CD4-positive, alpha-beta T cell (primary cell): ENCODE measurements at places on chromosomes 16 and 17. TPM values are rescaled to one million over a fixed set of nuclear protein-coding genes. Genes with fewer than 3 reads are reported as not detected.

GRCh38 chr17:83203073-83203471, 123.7 kb downstream of the METRNL start:
- no peaks in the 10 kb centered on the region for H3K27me3 ChIP-seq
- no peak overlapping the region for H3K27ac ChIP-seq
- no peak for DNase-seq
- H3K4me3 ChIP-seq = no peak overlapping the region
- no peaks in the 10 kb centered on the region for H3K36me3 ChIP-seq
- peaks cover 56% of the 10 kb centered on the region for H3K4me1 ChIP-seq

GRCh38 chr16:9122969-9123368, 31.5 kb downstream of the HAPSTR1 start:
- peaks cover 55% of the 10 kb centered on the region for H3K36me3 ChIP-seq
- no peak overlapping the region for H3K27ac ChIP-seq
- no peaks in the 10 kb centered on the region for H3K27me3 ChIP-seq
- no peak for DNase-seq
- peaks cover 36% of the 10 kb centered on the region for H3K4me1 ChIP-seq
- H3K4me3 ChIP-seq = no peak overlapping the region

DNA sequence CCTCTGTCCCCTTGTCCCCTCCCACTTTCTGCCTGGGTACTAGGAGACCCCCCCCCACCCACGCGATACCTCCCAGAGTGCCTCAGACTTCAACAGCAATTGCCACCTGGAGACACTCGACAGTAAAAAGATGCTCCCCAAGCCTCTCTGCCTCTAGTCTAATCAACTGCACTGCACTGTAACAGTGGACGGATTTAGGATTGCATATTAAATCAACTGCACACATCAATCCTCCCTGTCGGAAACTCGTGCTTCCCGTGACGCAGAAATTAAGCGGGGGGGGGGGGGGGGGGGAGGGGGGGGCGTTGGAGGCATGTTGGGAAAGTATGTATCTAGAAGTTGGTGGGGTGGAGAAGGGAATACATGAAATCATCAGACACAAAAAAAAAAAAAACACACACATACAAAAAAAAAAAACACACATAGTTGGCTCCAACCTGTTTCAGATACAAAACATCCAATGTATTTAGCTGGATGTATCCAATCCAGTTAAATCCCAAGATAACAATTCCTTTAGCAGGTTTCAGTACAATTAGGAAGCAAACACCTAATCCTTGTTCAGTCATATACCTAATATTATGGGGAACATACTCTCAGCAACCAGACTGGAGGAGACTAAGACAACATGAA, 29.7 kb downstream of the FAM222B start:
- no peak for DNase-seq
- peak overlapping the region; percentile 78 for H3K4me3 ChIP-seq
- no peaks in the 10 kb centered on the region for H3K27me3 ChIP-seq

- peaks cover 10% of the 10 kb centered on the region for H3K4me1 ChIP-seq
- no peak overlapping the region for H3K4me3 ChIP-seq
- H3K27ac ChIP-seq = no peak overlapping the region
- no peaks in the 10 kb centered on the region for H3K36me3 ChIP-seq
- no peak for DNase-seq
- no peaks in the 10 kb centered on the region for H3K27me3 ChIP-seq
Measured at GRCh38 chr17:28865946-28866752, 11.3 kb downstream of the ERAL1 start.

DNA sequence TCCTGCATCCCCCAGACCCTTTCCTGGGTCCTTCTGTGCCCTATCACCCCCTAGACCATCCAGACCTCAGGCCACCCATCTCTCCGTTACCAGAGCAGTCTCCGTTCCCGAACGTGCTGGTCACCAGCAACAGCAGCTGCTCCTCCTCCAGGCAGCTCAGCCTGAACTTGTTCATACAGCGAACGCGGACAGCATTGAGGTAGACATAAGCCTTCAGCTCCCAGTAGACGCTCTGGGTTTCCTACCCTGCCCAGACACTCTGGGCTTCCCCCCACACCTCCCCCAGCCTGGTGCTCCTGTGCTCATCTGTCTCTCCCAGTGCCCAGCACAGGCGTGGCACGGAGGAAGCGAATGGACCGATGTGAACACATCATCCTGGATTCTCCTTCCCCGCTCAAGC, 41.6 kb upstream of the RNFT1 start:
- no peak overlapping the region for H3K4me3 ChIP-seq
- H3K27me3 ChIP-seq = no peaks in the 10 kb centered on the region
- DNase-seq = no peak

DNA sequence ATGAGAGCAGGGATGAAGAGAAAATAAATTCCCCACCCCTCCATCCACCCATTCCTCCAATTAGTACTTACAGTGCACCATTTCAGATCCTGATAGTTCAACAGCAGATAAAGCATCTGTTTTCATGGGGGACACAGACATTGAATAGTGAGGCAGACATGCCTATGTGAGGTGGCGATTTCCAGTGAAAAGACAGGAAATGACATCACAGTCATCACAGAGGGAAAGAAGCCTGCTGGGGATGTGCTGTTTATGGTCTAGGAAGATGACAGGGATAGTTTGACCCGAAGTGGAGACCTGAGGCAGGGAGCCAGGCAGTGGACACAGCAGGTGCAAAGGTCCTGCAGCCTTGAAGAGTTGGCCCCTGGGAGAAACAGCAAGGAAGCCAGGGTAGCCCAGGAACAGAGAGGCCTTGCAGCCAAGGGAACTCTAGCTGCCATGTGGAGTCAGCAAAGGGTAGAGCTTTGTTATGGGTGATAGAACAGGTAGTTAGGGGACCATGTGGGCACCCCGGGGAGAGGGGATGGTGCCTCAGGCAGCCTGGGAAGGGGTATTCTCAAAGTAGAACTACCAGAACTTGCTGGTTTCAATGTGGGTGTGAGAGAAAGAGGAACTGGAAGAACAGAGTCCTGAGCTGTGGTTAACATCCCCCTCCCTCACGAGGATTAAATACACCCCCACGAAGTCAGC, 256.6 kb downstream of the CPPED1 start:
- peaks cover 30% of the 10 kb centered on the region for H3K4me1 ChIP-seq
- DNase-seq = no peak
- no peak overlapping the region for H3K27ac ChIP-seq

DNA sequence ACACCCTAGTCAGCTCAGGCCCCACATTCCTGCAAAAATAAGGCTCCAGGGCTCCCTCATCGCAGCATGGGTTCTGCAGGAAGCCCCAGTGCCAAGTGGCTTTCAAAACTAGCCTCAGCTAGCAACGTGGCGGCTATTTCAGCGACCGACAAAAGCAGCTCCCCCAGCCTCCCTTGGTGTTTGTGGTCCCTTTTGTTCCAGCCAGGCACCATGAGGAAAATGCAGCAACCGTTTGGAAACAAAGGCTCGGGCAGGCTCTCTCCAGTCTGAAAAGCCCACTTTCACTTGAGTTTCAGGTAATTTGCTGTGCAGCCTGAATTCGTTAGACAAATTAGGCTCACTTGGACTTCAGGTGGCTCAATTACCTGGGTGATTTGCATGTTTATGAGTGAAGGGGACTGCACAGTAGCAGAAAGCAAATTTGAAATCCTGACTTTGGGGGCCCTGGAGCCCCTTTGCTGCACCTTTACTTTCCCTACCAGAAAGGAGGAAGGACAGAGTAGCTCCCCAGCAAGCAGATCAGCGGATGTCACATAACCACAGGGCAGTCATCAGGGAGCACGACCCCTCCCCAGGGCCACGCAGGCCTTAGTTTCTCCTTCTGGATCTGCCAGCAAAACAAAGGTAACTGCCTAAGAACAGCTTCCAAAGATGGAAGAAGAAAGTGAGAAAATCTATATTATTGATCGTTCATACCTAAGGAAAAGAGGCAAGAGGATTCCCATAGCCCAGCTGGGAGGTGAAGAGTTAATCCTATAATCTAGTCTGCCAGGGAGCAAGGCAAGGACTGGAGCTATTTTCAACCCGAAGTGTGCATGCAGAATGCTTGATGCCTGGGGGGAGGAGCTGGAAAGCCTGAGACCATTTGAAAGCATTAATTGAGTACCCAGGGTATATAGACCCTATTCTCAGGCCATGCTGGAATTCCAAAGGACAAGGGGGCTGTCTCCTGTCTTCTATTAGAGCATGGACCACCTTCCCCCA, 143.1 kb upstream of the SDK2 start:
- H3K27ac ChIP-seq = no peak overlapping the region
- no peak for DNase-seq
- H3K4me3 ChIP-seq = no peak overlapping the region
- H3K4me1 ChIP-seq = no peaks in the 10 kb centered on the region
- H3K27me3 ChIP-seq = no peaks in the 10 kb centered on the region

GRCh38 chr17:81234940-81235821, 3.7 kb downstream of the TEPSIN start:
- no peak overlapping the region for H3K4me3 ChIP-seq
- no peak for DNase-seq
- H3K4me1 ChIP-seq = peaks cover 37% of the 10 kb centered on the region
- no peaks in the 10 kb centered on the region for H3K27me3 ChIP-seq
- peaks cover 40% of the 10 kb centered on the region for H3K36me3 ChIP-seq

- DNase-seq = no peak
- no peaks in the 10 kb centered on the region for H3K4me1 ChIP-seq
- no peak overlapping the region for H3K4me3 ChIP-seq
- no peak overlapping the region for H3K27ac ChIP-seq
- no peaks in the 10 kb centered on the region for H3K36me3 ChIP-seq
Measured at GRCh38 chr16:7736138-7736665, 403.6 kb downstream of the RBFOX1 start.

DNA sequence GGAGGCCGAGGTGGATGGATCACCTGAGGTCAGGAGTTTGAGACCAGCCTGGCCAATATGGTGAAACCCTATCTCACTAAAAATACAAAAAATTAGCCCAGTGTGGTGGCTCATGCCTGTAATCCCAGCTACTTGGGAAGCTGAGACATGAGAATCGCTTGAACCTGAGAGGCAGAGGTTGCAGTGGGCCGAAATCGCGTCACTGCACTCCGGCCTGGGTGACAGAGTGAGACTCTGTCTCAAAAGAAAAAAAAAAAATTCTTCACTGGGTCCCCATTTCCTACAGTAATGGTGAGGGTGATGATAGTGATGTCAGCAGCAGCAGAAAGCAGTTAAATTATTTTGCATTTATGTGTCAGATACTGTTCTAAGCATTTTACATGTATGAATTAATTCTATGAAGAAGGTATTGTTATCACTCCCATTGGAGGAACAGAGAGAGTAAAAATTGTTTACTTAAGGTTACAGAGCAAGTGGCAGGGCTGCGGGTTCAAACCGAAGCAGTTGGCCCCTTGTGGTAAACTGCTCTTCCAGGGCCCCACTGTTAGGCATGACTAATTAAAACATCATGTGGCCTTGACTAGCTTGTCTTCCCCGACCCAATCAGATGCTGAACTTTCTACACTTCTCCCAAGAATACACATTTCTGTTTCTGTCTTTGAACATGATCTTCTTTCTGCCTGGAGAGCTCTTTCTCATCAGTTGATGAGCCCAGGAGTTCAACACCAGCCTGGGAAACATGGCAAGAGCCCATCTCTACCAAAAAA, 45.8 kb downstream of the STAT3 start:
- DNase-seq = no peak
- H3K27ac ChIP-seq = peak overlapping the region; percentile 27
- H3K27me3 ChIP-seq = no peaks in the 10 kb centered on the region
- H3K4me3 ChIP-seq = no peak overlapping the region
- peaks cover 47% of the 10 kb centered on the region for H3K4me1 ChIP-seq

GRCh38 chr17:74431568-74432423, at the start of gene GPRC5C:
Gene GPRC5C (plus strand): TSS chr17:74432088. CDS start chr17:74439777, 7,689 bp downstream.
- DNase-seq = peak; percentile 21
- H3K36me3 ChIP-seq = no peaks in the 10 kb centered on the region
- peak within 1 kb of the TSS; percentile 40 for H3K4me3 ChIP-seq
- H3K4me1 ChIP-seq = peaks cover 27% of the 10 kb centered on the region

- no peaks in the 10 kb centered on the region for H3K27me3 ChIP-seq
- no peak overlapping the region for H3K4me3 ChIP-seq
- no peak overlapping the region for H3K27ac ChIP-seq
- H3K4me1 ChIP-seq = no peaks in the 10 kb centered on the region
- no peak for DNase-seq
Measured at GRCh38 chr16:89583197-89583894, 7.8 kb downstream of the CPNE7 start.

DNA sequence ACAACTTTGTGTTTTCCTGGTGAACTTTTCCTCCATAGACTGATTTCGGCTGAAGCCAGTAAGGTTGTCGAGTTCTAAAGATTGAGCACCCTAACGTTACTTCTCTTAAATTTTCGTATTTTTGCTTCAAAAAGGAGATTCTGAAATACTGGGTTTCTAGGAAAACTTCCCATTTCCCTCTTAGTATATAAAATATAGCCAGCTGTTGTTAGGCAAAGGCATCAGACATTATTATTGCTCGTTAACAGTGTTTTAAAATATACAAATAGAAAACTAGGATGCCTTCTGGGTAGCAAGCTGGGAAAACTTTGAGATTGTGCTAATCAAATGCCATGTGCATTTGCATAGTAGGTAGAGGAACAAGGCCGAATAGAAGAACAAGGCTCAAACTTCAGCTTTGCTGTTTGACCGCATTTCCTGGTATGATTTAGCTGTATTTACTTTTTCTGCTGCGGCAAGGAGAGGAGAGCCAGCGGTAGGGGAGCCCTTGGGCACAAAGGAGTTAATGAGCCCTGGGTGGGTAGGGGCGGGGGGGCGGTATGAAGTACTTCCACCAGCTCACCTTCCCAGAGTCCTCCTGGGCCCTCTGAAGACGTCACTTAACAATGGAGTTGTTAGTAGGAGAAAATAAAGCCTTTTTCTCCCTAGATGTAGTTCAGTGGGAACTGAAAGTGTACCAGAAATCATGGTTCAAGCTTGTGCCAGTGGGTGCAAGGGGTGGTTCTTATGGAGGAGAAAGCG, 151.9 kb downstream of the MSI2 start:
- H3K36me3 ChIP-seq = peaks cover 3% of the 10 kb centered on the region
- no peak overlapping the region for H3K27ac ChIP-seq
- H3K4me1 ChIP-seq = peaks cover 22% of the 10 kb centered on the region

- DNase-seq = no peak
- H3K4me3 ChIP-seq = no peak overlapping the region
- H3K36me3 ChIP-seq = peaks cover 78% of the 10 kb centered on the region
- no peaks in the 10 kb centered on the region for H3K27me3 ChIP-seq
- no peak overlapping the region for H3K27ac ChIP-seq
Measured at GRCh38 chr17:18253187-18253884, 5.2 kb downstream of the FLII start.

GRCh38 chr16:84932681-84933080, 78.7 kb downstream of the ZDHHC7 start:
- H3K27ac ChIP-seq = no peak overlapping the region
- H3K4me1 ChIP-seq = peaks cover 8% of the 10 kb centered on the region
- no peaks in the 10 kb centered on the region for H3K36me3 ChIP-seq
- no peak overlapping the region for H3K4me3 ChIP-seq

- peaks cover 2% of the 10 kb centered on the region for H3K4me1 ChIP-seq
- H3K4me3 ChIP-seq = no peak overlapping the region
- H3K36me3 ChIP-seq = peaks cover 28% of the 10 kb centered on the region
- H3K27me3 ChIP-seq = no peaks in the 10 kb centered on the region
Measured at GRCh38 chr17:67647482-67647881, 70.3 kb upstream of the NOL11 start.

GRCh38 chr17:18278867-18279266, 18.4 kb downstream of the MIEF2 start:
- DNase-seq = no peak
- no peaks in the 10 kb centered on the region for H3K4me1 ChIP-seq
- H3K4me3 ChIP-seq = no peak overlapping the region
- no peak overlapping the region for H3K27ac ChIP-seq

NPIPA3 gene
- total RNA-seq = 2.3 TPM

ZNF385C gene
- not detected for total RNA-seq

ZKSCAN2 gene
- 9.5 TPM for total RNA-seq

NPIPA1 gene
- 103 TPM for total RNA-seq

KLHL10 gene
- total RNA-seq = not detected

SLC52A1 gene
- 0.17 TPM for total RNA-seq

RHBDF1 gene
- 0.34 TPM for total RNA-seq

MT4 gene
- not detected for total RNA-seq

PPY gene
- total RNA-seq = not detected

CLEC10A gene
- 0.96 TPM for total RNA-seq
